Activated CD8-positive, alpha-beta memory T cell treated with anti-CD3 and anti-CD28 coated beads for 4 hours (primary cell): ENCODE measurements at places on chromosomes 5 and 9.

GRCh38 chr5:16505140-16505891 lies 39.7 kb upstream of the ZNF622 start:
- DNase-seq, result no peak

DNA sequence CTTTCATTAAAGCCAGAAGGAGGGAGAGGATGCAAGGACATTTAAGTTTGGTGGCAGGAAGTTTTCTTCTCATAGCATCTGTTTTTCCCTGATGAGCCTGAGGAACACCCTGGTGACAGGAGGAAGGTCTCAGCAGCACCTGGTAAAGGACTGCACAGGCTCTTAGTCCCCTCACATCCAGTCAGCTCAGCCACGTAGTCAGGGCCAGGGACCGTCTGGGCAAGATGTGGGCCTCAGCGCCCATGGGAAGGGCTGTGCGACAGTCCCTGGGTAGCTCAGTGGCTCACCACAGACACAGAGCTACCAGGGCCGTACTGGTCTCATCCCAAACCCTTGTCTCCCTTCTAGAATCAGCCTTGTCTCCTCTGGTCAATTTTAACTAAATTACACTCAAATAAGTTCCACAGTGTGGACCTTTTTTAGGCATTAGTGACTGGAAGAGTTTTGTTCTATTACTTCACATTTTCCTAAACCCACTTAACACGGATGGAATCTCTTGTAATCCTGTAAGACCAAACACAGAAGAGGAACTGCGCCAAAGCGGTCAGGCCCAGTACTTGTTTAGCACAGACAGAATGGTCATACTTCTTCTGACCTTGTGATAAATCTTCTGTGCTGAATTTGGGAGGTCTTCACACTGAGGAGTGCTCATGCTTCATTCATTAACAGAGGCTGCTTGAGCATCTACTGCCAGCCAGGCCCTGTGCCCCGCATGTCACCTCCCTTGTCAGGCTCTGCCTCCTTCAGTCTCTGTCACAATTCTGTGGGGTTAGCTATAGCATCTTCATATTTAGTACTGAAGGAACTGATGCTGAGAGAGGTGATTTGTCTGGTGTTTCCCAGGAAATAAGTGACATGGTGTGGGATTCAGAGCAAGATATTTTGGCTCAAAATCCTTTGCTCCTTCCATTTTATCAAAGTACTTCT lies 91.4 kb downstream of the ANGPTL2 start:
- DNase-seq, result no peak

DNA sequence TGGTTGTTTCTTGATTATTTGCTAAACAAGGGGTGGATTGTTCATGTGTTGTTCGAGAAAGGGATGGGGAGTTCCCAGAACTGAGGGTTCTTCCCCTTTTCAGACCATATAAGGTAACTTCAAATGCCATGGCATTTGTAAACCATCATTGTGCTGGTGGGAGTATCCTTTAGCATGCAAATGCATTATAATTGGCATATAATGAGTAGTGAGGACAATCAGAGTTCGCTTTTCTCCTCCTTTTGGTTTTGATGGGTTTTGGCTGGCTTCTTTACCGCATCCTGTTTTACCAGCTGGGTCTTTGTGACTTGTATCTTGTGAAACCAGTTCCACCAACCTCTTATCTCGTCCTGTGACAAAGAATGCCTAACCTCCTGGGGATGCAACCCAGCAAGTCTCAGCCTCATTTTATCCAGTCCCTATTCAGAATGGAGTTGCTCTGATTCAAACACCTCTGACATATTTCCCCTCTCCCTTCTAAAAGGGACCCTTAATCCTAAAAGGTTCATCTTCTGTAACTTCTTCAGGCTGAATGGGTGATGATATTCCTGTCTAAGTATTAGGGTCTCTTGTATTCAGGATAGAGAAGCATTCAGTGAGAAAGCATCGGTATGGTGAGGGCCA lies 8.7 kb upstream of the FBN2 start:
- no peak for DNase-seq

DNA sequence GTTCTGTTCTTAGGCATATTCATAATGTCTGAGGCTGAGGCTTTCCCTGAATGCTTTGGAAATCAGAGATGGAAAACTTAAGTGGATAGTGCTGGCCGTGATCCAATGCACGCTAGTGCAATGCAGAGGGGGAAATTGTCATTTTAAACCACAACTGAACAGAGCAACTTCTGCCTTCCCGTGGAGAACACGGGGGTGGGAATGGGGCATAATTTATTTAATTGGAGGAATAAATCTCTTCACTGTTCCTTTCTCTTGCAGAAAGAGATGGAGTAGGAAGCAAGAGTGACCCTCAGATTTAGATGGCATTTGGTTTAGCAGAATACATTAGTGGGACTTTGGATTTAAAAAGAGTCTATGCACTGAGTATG lies 22.9 kb upstream of the NREP start:
- DNase-seq, result no peak

DNA sequence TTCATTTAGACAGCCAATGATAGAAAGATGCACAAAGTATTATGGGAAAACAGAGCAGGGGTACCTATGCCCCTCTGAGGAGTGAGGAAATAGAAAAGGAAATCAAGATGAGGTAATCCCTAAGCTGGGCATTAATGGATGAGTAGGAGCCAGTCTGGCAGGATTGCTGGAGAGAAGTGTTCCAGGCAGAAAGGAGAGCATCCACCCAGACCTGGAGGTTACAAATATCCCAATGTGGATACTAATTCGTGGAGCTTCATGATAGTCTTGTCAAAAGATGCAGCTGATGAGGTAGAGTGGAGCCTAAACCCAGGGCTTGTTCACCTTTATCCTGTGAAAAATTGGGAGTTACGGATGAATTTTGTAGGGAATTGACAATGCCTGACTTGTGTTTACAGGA lies 328.0 kb downstream of the ZNF608 start:
- no peak for DNase-seq
